T-helper 2 cell (primary cell): ENCODE measurements at places on chromosomes 16 and 17.

DNA sequence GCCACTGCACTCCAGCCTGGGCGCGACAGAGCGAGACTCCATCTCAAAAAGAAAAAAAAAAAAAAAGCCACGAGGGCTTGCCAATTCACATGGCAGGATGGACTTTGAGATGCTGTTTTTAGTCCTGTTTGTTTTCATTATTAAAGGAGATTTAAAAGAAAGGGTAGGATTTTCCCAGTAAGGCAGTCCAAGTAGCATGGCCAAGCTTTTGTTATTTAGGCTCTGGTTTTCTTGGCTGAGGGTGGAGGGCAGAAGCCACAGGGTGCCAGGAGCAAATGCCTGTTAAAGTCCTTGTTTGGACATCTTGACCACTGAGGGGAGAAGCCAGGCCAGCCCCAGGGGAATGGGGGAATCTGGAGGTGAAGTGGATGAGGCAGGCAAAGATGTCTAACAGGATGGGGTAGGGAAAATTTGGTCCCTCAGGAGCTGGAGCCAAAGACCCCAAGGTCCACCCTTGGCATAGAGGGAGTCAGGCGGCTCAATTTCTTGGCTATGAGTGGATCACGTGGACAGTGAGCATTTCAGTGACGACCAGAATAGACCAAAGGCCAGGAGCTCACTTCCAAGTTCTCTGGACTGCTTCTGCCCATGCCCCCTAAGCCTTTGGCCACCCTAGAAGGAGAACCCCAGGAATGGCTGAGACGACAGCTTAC, 20.8 kb upstream of the PLLP start:
- DNase-seq = no peak

DNA sequence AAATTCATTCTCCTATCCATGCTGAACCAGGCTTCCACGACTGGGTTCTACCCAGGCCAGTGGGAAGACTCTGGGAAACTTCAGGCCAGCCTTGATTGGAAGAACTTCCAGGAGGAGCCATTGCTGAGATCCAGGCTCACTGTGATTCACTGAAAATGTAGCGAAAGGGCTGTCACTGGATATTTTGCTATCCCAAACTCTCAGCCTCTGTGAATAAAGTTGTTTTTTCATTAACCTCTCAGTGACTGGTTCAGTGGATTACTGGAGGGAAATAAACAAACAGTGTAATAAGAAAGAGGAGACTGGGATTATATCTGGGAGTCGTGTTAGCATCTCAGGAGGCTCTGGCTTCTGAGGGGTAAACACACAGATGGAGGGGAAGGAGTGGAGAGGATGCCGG, 3.1 kb downstream of the FOXL1 start:
- DNase-seq = no peak

DNA sequence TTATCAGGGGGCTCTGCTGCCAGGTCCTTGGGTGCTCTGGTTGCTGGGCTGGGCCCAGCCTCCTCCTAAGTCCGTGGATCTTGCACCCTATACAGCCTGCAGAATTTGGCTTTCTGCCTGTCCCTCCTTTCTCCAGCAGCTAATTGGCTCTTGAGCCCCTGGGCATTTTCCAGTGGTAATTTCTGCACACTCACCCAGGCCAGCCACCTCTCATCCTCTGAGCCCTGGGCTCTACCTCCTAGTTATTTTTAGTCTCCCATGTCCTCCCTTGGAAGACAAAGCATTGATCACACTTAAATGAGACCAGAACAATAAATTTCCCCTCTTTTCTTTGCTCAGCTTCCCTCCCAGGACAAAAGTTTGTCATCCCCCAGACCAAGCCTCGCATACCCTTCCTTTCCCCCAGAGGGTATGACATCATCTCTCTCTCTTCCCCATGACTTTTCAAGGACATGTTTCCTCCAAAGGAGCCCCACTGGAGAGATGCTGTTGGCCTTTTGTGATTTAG, 38.1 kb downstream of the C17orf75 start:
- DNase-seq = no peak

GRCh38 chr16:23323224-23324030, 21.3 kb downstream of the SCNN1B start:
- no peak for DNase-seq

- DNase-seq = no peak
Observed at GRCh38 chr16:14448879-14449278, 181.2 kb downstream of the PARN start.

GRCh38 chr16:53768593-53768992, 64.6 kb downstream of the FTO start:
- no peak for DNase-seq

DNA sequence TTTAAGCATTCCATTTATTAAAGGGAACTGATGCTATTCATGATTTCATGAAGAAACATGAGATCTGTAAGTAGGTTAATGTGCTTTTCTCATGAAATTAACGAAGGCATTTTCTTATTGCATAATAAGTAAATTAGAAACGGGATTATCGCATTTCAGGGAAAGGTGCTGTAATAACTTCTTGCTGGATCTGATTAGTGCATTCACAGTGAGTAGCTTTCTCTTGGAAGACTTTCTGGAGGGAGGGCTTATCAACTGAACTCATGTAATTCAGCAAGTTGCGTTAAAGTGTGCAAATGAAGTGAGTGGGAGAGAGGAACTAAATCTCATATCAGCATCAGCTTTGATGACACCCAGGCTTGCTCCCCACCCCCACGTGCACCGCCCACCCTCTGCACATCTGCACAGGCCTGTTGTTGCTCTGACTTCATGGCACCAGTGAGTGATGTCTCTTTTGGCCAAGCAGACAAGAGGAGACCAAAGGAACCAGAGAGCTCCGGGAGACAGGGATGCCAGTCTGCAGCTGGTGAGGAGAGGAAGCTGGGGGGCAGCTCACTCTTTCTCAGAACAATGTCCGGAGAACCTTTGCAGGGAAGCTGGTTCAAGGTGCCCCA, 26.3 kb upstream of the GAS7 start:
- DNase-seq = no peak

- no peak for DNase-seq
Observed at GRCh38 chr16:1318268-1318545, 8.8 kb downstream of the UBE2I start.

DNA sequence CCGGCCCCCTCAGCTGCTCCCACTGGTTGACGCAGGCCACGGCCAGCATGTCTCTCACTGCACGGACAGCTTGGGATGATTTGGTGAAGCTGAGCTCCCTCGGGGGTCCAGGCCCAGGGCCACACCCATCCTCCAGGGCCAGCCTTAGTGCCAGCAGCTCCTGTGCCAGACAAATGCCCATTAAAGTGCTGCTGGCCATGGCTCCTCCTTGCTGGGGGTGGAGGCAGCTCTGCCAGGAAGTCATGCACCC, 2.5 kb downstream of the TRIM47 start:
- DNase-seq = no peak

DNA sequence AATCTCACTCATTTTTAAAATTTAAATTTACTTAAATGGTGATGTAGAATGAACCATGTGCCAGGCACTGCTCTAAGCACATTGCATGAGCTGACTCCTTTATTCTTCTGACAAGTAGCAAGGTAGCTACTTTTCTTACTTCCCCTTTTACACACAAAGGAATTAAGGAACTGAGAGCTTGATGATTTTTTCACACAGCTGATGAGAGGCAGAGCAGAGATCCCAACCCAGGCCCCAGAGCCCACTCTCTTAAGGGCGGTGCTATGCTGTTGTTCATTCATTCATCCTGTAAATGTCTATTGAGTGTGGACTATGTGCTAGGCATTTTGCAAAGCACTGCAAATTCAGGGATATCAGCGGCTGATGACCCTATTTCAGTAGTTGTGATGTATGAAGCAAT, 17.9 kb downstream of the SEC14L5 start:
- no peak for DNase-seq

DNA sequence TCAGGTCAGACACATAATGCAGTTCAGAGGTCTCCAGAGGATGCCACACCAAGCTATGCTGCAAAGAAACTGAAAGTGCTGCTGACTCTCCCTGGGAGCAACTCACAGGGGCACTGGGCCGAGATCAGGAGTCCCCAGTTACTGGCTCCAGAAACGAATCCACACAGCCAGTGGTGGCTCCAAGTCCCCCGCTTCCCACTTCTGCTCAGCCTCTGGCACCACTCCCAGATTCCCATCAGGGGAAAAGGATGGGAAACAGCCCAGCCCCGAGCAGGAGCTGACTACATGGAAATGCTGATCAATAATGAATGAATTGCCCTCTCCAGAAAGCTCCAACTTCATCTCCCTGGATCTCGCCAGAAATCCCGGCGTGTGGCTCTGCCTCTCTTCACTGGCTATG, 62.3 kb upstream of the CDH5 start:
- DNase-seq = no peak

- no peak for DNase-seq
Observed at GRCh38 chr17:75795820-75796607, 11.4 kb downstream of the UNK start.

GRCh38 chr16:85902366-85903155, 3.6 kb downstream of the IRF8 start:
- DNase-seq = no peak

DNA sequence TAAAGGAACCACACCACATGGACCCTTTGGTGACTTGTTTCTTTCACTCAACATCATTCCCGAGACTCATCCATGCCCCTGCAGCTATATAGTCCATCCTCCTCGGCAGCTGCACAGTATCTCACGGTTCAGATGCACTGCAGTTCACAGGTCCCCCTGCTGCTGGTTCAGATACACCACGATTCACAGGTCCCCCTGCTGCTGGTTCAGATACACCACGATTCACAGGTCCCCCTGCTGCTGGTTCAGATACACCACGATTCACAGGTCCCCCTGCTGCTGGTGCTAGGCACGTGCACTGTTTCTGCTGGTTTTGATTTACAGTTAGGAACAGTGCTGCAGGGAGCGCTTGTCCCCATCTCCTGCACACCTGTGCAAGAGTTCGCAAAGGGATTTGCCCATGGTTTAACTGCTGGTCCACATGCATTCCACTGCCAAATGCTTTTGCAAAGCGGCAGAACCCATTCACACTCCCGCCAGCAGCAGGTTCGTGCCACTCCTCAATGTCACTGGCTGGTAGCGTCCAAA, 3.8 kb downstream of the HSDL1 start:
- no peak for DNase-seq
